Activated CD8-positive, alpha-beta memory T cell treated with anti-CD3 and anti-CD28 coated beads for 1 hour (primary cell): ENCODE measurements at places on chromosomes 13 and 19.

GRCh38 chr19:3098515-3099346 is 4.6 kb downstream of the GNA11 start:
- DNase-seq = no peak

- DNase-seq = no peak
Observed at GRCh38 chr19:36060430-36060829, 5.7 kb downstream of the WDR62 start.

GRCh38 chr19:58351990-58352755 is 1.1 kb downstream of the A1BG start:
- no peak for DNase-seq

GRCh38 chr13:22152751-22153150 is 481.9 kb downstream of the FGF9 start:
- DNase-seq = no peak

DNA sequence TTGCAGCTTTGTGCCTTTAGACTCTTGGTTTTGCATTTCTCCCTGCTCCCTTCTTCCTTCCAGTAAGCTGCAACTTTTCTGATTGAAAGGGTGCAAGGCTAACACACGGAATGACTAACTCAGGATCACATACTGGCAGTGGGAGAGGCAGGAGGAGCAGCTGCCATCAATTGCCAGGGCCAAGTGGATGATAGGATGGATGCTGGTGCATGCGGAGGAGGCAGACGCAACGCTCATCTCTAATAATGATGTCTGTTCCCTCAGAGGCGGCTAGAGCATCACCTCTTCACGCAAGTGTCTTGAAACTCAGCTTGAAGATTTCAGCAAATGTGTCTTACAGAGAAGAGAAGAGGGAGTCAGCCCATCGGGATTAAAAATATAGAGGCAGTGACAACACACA is 49.5 kb upstream of the TPM4 start:
- DNase-seq = no peak

GRCh38 chr19:40954573-40954972 is 36.5 kb upstream of the CYP2B6 start:
- no peak for DNase-seq

- DNase-seq = no peak
Observed at GRCh38 chr19:11088506-11089253, 583 bp upstream of the LDLR start.

DNA sequence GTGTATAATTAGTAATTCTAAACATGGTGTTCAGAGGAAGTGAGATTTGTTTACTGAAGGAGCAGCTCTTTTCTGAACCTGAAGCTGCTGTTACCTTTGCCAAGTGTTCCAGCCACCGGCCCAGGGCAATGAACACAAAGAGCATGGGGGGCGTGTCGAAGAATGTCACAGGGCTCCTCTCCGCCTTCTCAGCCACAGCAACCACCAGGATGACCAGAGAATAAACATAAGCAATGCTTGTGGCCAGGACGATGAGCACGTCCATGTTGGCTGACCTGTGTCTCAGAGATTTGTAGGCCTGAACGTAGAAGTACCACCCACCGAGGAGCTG is 53.1 kb downstream of the ATP7B start:
- DNase-seq = no peak

- DNase-seq = no peak
Observed at GRCh38 chr13:106527445-106527801, 8.0 kb downstream of the EFNB2 start.

GRCh38 chr19:976476-976875 is 7.7 kb upstream of the WDR18 start:
- DNase-seq = no peak

GRCh38 chr13:72255908-72256307 is 388.9 kb upstream of the DACH1 start:
- no peak for DNase-seq

DNA sequence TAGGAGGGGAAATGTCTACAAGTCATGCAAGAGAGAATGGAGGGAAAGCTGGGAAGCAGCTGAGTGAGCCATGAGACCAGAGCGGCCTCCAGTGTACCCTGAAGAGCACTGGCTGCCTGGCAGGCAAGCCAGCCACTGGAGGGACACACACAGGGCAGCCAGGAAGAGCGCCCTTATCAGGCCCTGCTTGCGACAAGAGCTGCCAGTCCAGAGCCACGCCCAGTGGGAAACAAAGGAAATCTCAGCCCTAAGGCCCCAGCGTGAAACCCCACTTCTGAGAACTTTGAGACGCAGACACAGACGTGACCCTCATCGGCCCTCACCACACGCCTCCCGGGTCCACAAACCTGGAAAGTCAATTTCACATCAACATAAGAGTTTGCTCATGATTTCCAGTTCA is 105.0 kb downstream of the STK24 start:
- no peak for DNase-seq

GRCh38 chr13:41443969-41444368 is 13.4 kb upstream of the RGCC start:
- DNase-seq = no peak

- no peak for DNase-seq
Observed at GRCh38 chr13:39370048-39370447, 232.9 kb downstream of the LHFPL6 start.
